Stimulated activated naive CD4-positive, alpha-beta T cell (primary cell): ENCODE measurements at places on chromosomes 5 and 9.
A peak's percentile ranks its signal among the peaks of the same experiment; 100 is the strongest.

- DNase-seq = no peak
Observed at GRCh38 chr5:112116371-112116770, 302.7 kb downstream of the EPB41L4A start.

- no peak for DNase-seq
Observed at GRCh38 chr9:109600142-109600541, 102.0 kb upstream of the PTPN3 start.

DNA sequence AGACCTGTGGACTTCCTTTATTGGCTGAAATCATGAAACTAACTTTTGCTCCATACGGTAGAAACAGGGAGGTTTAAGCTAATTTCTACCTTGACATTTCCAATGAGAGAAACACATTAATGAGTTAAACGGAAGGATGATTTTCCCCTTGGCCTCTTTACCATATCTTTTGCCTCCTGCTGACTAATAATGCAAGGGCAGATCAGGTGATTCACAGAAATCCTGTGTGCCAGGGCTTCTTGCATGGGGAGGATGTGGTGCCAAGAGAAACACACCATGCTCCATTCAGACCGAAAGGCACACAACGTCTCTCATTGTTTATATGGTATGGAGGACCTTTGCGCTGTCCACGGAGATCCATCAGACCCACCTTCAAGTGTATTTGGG, 17.4 kb upstream of the PRLR start:
- no peak for DNase-seq

GRCh38 chr9:118269623-118270022, 565.4 kb downstream of the TLR4 start:
- no peak for DNase-seq

DNA sequence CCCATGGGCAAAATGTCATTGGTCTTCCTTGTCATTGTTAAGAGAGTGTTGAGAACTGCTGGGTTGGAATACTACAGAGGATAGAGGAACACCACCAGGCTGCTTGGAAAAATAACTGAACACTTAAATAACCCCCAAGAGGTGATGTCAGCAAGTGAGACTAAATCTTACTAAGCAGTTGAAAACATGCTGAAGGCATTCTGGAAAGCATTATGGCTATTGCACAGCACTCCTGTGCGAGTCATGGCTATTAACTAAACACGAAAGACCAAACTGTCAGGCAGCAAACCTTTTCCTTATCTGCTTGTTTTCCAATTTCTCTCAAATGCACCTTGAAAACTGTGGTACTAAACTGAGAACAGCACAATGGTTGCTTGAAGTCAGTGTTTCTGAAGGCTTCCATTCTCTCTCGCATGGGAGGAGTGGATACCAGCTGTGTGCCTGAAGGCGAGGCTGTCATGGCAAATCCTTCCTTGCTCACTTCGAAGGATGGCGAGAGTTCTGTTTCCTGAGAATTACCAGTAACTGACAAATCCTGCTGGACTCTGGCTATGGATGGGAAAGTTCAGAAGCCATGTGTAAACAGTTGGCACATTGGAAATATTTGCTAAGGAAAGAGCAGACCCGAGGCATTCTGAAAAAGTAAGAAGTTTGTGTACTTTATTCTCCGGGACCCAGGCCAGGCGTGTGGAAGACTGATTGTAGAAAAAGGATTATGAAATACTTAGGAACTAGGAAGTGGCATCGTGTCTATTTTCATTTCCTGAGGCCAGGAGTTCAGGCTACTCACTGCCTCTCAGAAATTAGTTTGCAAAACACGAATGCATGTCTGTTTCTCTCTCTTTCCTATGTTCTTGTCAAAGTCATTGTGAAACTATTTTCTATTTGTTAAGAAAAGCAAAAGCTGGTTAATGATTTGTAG, 182.1 kb downstream of the DMRT2 start:
- no peak for DNase-seq

DNA sequence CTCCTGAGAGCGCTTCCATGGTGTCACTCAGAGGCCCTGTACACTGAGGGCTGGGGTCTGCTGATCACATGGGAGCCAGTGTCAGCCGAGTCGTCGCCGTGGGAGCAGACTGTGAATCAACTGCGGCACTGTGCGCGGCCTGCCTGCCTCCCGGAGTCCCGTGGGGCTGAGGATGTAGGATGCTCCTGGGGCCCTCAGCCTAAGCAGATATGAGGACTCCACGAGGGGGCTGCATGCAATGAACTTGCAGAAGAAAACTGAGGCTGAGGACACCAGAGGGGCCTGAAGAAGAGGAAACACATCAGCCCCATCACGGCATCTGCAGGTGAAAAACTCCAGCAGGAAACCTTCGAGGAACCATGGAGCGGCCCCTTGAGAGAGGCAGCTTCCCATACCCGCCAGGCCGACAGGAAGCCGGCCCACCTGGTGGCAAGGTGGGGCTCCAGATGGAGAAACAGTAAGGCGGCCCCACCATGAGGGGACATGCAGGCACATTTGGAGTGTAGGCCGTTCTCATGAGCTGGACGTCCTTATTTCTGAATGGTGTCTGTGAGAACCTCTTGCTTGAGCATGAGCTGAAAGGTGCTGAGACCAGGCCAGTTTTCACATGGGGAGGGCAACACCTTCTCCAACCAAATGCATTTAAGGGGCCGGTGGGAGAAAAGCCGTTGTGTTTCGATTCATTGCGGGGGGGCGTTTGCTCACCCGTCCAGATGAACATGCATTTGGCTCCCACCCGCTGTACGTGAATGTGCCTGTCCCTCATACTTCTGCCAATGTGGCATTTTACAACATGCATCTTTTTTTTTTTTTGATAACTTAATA, 35.2 kb upstream of the ADAMTS2 start:
- DNase-seq = no peak

GRCh38 chr9:36322462-36322861, 64.2 kb upstream of the GNE start:
- no peak for DNase-seq

- DNase-seq = no peak
Observed at GRCh38 chr5:96516631-96517071, 83.6 kb upstream of the PCSK1 start.

DNA sequence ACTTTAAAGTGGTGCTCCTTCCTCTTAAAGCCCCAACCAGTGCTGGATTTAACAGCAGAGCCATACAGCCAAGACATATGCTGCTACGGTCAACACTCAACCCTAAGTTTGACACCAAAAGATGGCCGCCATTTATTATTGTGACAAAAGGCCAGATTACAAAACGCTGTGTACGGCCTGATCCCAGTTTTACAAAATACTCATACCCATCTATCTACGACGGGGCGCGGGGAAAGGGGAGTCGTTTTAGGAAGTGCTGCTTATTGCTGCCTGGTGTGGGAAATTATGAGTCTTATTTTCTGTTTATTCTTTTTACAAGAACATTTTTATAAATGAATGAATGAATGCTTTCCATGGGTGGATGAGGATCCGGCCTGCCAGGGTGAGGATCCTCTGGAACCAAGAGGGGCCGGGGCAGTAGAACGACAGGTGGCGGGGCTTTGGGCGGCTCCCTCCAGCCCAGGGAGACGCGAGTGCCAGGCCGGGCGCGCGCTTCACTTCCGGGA, 457 bp upstream of the IDNK start:
- no peak for DNase-seq

GRCh38 chr5:27129926-27130325, 91.5 kb upstream of the CDH9 start:
- no peak for DNase-seq

DNA sequence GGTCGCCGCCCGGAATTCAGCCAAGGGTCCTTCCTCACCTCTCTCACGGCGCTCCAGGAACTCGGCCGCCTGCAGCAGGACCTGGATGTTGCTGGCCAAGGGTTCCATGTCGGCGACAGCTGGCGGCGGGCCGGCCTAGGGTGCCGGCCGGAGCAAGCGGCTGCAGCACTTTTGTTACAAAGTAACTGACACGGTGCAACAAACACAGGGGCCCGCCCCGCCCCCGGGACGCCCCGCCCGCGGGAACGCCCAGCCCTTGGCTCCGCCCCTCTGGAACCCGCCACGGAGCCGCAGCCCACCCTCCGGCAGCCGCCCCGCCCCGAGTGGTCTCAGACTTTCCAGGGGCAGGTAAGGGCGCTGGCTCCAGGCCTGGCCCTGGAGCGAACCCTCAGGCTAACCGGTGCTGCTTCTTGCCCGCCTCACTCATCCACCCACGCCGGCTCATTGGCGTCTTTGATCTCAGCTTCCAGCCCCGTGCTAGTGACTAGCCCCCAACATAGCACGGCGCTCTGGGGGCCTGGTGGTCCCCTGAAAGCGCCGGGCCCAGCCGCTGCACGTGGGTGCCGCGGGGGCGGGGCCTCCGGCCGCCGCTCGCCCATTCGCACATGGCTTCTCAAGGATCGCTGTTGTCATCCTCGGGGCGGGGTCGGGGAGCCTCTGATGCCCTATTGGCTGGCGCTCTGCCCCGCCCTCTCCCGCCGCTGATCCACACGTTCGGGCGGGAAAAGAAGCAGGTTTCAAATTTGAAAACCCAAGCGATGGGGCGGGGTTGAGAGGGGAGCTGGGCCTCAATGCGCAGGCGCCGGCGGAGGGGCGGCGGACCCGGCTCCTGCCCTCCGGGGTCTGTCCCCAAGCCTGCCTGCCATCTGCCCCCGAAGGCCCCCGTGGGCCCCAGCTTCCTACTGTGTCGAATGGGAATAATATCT, at the start of gene MXD3:
MXD3 (minus strand) TSS at position 176 of the 926 bp plus-strand sequence; CDS start at position 108, 68 bp downstream.
- DNase-seq = peak; percentile 91

DNA sequence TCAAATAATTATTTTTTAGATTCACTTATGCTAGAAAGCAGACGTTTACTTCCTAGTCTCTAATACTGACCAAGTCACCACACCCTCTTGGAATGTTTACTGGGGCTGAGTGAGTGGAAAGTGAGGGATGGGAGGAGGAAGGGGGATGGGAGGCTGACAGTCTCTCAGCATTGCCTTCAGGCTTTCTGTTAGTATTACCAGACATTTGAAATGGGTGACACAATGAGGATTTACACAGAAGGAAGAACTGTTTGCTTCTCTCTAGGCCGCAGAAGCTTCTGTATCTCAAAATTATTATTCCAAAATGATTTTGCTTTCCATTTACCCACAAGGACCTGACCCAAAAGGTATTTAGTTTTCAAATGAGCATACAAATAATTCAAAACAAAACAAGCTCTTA, 232.8 kb upstream of the ZNF608 start:
- DNase-seq = no peak

- no peak for DNase-seq
Observed at GRCh38 chr9:20662156-20662555, 21.9 kb upstream of the FOCAD start.

- peak; percentile 75 for DNase-seq
Observed at GRCh38 chr5:115544043-115544435, 536 bp downstream of the FEM1C start.

- no peak for DNase-seq
Observed at GRCh38 chr5:68749631-68750030, 344.2 kb upstream of the SLC30A5 start.

GRCh38 chr9:136984464-136985026, 1.8 kb downstream of the LCNL1 start:
- DNase-seq = no peak

DNA sequence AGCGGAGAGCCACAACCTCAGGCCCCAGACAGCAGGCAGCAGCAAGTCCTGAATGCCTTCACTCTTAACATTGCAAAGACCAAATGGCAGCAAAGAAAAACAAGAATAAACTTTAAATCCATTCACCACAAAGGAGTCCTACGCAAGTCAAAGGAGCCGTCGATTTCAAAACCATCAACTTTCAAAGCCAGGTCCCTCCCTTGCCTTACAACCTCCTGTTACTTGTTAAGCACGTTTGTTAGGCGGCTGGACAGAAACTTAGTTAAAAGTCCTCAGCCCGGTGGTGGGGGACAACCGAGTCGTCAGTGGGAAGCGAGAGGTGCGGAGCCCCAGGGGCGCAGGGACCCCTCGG, 938 bp downstream of the LPAR1 start:
- DNase-seq = no peak

GRCh38 chr5:42879291-42879690, 67.6 kb upstream of the SELENOP start:
- no peak for DNase-seq

- no peak for DNase-seq
Observed at GRCh38 chr5:2897276-2897961, 145.9 kb upstream of the IRX2 start.

DNA sequence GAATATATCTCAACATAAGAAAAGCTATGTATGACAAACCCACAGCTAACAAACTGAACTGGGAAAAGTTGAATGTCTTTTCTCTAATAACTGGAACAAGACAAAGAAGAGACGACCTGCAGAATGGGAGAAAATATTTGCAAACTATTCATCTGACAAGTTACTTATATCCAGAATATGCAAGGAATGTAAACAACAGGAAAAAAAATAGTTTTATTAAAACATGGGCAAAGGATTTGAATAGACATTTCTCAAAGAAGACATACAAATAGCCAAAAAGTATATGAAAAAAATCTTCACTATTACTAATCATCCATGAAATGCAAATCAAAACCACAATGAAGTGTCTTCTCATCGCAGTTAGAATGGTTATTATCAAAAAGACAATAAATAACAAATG, 181.7 kb upstream of the TLX3 start:
- no peak for DNase-seq

DNA sequence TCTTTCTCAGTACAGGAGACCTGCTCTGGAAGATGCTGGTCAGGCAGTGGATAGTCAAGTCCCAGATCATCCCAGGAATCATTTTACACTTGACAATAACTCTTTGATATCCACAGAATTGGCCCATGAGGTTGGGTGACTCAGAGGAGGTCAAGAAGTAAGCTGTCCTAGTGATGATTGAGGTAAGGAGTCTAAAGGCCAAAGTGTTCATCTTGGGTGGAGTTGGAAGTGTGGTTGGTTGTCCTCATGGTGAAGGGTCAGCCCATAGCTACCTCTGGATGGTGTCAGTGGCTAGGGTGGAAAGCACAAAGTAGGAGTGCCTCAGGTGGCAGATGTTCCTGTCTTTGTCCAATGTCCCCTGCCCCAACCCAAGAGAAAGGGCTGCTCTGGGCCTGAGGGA, 24.1 kb upstream of the RCL1 start:
- DNase-seq = no peak

GRCh38 chr5:32231929-32232328, 57.8 kb upstream of the GOLPH3 start:
- no peak for DNase-seq

DNA sequence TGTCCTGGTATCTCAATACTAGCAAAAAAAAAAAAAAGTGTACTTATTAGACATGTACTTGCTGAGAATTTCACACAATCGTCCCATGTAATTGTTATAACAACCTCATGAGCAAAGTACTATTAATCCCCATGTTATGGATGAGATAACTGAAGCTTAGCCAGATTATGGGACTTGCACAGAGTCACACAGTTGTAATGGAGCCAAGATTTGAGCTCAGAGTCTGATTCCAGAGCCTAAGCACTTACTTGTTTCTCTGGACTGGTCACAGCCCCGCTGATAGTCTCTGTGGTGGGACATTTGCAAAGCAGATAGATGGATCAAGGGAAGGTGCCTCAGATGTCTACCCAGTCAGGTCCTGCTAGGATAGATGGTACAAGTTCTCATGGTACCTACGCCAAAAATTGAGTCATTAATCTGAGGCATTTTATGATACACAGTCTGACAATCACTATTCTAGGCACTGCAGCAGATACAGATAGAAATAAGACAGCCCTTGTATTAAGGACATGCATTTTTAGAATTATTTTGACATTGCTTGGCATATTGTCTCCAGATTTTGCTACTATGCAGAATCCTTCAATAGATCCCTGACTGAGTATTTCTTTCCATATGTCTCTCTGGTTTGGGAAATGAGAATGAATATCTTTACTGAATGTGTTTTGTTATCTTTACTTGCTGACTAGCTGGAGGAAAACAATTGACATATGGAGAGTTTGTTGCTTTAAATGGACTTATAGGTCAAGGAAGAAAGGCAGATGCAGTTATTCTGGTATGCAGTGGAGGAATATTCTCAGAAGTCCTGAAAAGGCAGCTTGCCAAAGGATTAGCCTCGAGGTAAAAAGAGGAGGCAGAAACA, 149.5 kb downstream of the ADAMTSL1 start:
- no peak for DNase-seq

- DNase-seq = no peak
Observed at GRCh38 chr5:32496104-32496503, 51.6 kb upstream of the ZFR start.
